ENCODE measurements at places on chromosomes 11 and 22. TPM values are rescaled to one million over a fixed set of nuclear protein-coding genes. Genes with fewer than 3 reads are reported as not detected.

Gene KIF18A
- 3.4 TPM for total RNA-seq

Gene MLC1
- total RNA-seq, result 30.5 TPM

Gene OR5B21
- not detected for total RNA-seq

Gene CSNK1E
- 134 TPM for total RNA-seq

Gene CSTF3
- 42.8 TPM for total RNA-seq

Gene PTPRCAP
- not detected for total RNA-seq

All from temporal lobe (tissue), 4 donors.